ENCODE measurements at places on chromosomes 12 and 14.

- no peak for DNase-seq
These were observed 1.2 kb downstream of the NOS1 start for GRCh38 chr12:117360222-117360550.

DNA sequence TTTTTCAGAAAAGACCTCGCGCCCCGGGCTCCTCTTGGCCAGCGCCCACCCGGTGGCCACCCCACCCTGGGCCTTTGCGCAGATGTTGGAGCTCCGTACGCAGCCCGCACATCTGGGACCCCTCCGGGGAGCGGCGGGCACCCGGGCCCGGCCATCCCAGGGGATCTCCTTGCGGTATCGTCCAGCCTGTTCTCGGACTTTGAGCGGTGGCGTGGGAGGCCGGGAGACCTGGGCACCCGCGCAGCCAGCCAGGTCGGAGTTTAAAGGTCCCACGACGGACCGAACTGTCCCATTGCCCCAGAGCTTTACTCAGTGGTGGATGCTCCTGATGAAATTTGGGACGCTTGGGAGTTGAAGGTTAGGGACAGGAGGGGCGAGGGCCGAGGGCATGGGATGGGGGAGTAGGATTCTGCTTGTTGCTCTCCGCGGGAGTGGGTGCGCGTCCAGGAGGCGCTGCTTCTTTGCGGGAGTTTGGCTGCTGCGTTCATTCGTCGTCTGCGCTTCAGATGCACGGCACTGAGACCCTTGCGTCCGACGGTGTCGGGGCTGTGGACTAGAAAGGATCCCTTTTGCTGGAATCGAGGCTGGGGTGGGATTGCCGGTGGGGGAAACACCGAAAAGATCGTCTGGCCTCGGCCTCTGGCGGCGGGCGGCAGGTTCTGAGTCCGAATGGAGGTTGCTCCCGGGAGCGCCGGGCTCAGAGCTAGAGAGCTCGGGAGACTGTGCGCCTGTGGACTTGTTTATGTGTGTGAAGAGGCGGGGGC lies 1.4 kb downstream of the NTF3 start:
- DNase-seq = no peak

DNA sequence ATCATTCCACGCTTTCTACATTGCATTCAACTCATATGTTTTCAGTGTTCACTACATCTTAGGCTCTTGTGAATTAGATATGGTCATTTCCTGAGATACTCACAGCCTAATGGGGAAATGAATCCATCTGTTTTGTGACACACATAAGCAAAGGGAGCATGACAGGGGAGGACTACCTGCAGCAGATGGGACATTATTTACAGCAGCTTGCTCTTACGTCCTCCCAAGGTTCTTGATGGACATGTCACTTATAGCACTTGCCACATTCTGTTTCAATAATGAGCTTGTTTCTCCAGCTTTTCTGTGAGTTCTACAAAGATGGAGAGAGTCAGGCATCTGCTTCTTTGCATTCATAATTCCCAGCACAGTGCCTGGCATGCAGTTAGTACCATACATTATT lies 1509.6 kb upstream of the TMEM132C start:
- DNase-seq = no peak

- no peak for DNase-seq
These were observed 43.3 kb downstream of the AEBP2 start for GRCh38 chr12:19482551-19483109.

DNA sequence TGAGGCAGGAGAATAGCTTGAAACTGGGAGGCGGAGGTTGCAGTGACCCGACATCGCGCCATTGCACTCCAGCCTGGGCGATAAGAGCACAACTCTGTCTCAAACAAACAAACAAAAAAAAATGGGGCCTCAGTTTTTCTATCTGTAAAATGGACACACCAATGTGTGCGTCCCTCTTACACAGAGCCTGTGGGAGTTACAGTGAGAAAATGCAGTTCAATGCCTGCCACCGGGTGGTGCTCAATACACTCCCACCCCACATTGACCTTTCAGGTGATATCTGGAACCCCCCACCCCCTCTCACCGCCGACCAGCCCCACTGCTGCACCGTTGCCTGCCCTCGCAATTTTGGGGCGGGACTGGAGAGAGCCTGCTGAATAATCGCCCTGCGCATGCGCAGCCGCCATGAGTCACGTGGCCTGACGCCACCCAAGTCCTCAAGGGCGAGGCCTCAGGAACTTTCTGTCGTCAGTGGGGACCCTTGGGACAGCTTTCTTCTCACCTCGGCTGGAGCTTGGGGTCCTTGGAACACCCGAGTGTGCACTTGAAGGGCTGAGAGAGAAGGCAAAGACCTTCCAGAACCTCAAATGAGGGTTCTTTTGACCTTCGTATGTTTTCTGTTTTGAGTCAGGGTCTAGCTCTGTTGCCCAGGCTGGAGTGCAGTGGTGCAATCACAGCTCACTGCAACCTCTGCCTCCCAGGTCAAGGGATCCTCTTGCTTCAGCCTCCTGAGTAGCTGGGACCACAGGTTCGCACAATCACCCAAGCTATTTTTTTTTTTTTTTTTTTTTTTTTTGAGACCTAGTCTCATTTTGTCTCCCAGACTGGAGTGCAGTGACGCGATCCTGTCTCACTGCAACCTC lies 14.6 kb upstream of the CABP1 start:
- no peak for DNase-seq

DNA sequence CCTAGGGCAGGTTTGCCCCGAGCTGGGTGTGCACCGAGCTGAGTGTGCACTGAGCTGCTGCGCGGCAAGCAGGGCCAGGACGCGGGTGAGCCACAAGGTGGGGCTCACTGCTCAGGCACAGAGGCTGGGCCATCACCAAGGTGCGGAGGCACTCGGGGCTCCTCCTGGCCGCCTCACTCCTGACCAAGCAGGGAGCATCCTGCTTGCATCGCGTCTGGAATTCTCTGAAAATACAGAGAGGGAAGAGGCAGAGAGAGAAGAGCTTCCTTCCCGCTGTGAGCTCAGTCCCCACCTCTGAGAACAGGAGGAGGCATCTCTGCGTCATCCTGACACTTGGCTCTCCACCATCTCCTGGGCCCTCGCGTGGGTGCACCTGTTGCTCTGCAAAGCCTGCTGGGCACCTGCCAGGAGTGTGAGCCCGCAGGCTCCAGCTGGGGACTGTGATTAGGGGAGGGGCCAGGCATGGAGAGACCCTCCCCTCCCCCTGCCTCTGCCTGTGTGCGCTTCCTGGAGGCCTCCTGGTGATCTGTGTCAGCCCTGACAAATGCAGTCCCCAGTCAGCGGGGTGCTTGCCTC lies 116.3 kb downstream of the GLT1D1 start:
- DNase-seq = peak; percentile 11

DNA sequence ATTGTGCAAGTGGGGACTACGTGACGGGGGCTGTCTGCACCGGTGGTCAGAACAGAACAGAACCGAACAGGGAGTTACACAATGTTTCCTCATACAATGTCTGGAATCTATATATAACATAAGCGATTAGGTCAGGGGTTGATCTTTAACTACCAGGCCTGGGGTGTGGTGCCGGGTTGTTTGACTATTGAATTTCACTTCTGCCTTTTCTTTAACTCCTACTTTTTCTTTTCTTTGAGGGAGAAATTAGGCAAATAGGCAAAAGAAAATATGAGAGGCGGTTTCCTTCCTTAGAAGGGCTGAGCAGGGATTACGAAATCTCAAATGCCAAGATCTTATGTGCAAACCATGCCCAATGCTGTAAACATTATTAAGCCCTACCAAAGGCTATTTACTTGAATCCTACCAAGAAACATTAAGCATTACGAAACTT lies 140.3 kb downstream of the SLC38A6 start:
- no peak for DNase-seq

DNA sequence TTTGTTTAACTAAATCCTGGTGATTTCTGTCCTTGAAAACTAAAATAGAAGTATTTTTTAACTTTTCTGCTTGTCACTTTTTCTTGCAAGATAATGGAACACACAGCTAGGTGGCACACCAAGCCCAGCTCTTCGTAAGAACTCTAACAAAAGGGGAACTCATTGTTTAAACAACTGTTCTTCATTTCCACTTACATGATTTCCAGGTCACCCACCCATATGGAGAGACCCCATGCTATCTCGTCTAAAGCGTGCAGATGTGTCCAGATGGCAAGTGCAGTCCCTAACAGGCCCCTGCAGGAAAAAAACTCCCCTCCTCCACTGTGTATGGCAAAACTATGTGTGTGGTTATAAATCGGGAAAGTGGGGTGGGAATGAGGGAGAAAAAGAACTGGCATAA lies 43.3 kb upstream of the NT5DC3 start:
- DNase-seq = peak; percentile 28

GRCh38 chr12:62294378-62294777 lies 34.2 kb downstream of the USP15 start:
- DNase-seq = no peak

- DNase-seq = no peak
These were observed 5.5 kb downstream of the HOXC5 start for GRCh38 chr12:54038284-54038870.

DNA sequence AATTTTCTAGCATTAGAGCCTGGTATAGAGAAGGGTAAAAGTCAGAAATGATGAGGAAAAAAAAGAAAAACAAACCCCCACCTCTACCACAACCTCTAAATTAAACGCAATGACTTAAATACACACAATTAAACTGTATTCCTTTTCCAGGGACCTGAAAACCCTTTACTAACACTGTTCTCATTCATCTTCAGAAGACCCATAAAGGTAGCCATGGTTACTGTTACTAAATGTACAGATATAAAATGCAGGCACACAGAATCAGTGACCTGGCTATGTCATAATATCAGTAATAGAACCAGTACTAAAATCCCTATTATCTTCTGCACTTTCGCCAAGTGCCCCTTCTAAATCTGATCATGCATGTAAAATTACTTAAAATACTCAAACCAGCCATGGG lies 1.4 kb downstream of the ACIN1 start:
- no peak for DNase-seq

Data from pons (tissue), 1 donor.